ENCODE measurements at places on chromosomes 7 and 10.

- no peak for DNase-seq
Measured at GRCh38 chr10:44384601-44385025, 284 bp downstream of the CXCL12 start.

GRCh38 chr10:63217120-63217605 is 84.0 kb downstream of the NRBF2 start:
- peak; percentile 75 for DNase-seq

DNA sequence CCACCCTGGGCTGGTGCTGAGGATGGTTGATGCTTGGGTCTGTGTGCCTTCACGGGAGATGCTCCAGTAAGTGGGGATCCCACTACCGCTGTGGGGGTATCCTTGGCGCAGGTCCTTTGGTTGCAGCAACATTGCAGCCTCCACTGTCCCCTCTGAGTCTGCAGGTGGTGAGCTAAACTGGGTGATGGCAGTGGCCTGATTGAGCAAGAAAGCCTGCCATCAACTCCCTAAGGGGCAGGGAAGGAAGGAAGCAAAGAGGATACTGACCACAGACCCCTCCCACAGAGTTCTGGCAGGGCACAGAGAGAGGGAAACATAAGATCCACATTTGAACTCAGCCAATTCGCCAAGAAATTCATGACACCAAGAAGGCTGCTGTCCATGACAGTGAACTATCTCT is 43.2 kb downstream of the MYO1G start:
- DNase-seq, result no peak

DNA sequence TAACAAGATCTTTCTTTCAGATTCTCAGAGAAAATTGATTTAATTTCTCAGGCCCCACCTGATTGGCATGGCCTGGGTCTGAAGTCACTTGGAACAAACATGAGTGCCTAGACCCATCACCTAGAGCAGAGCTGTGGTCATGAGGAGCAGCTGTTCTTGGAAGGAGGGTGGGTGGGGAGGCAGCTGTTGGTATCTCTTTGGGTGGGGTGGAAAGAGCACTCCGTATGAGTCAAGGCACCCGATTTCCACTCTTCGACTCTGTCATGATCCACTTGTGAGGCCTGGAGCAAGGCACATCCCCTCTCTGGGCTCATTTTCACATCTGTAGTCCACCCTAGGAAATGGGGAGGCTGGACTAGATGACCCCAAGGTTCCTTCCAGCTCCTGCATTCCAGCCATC is 156.7 kb downstream of the C10orf105 start:
- DNase-seq, result no peak

DNA sequence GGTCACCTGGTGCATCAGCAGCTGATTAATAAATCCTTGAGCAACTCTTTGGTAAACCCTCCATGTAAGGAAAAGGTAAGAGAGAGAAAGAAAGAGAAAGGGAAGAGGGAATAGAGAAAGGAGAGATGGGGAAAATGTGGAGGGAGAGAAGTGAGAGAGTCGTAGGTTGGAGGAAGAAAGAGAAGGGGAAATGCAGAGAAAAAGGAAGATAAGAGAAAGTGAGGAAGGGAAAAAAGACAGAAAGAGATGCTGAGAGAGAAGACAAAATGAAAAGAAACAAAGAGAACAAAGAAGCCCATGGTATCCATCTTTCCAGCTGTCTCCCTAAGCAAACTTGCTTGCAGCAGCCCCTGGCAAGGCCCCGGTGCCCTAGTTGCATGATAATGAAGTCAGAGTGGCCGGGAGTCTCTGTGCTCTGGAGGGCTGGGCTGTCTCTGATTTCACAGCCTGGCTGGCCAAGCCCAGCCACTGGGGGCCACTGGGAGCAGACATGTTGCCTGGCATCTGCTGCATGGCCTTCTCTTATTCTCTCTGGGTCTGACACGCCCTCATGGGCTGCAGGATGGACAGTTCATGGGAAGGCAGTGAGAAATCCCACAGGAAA is 48.4 kb downstream of the PRR15 start:
- DNase-seq, result no peak

- DNase-seq, result no peak
Measured at GRCh38 chr10:121195524-121195910, 344.4 kb downstream of the WDR11 start.

- peak; percentile 77 for DNase-seq
Measured at GRCh38 chr10:133307776-133308420, 774 bp downstream of the TUBGCP2 start.

- DNase-seq, result no peak
Measured at GRCh38 chr10:105872665-105873064, 1231.6 kb downstream of the SORCS3 start.

- DNase-seq, result peak; percentile 99
Measured at GRCh38 chr10:122494833-122495232, 33.5 kb downstream of the HTRA1 start.

GRCh38 chr10:124447751-124448466 is 1.9 kb downstream of the NKX1-2 start:
- DNase-seq, result no peak

GRCh38 chr7:20513897-20514296 is 101.6 kb upstream of the ABCB5 start:
- DNase-seq, result no peak

GRCh38 chr7:83861876-83862275 is 212.9 kb upstream of the SEMA3E start:
- DNase-seq, result no peak

- DNase-seq, result no peak
Measured at GRCh38 chr7:70935854-70936253, 196.1 kb upstream of the GALNT17 start.

GRCh38 chr10:105647354-105647753 is 1006.3 kb downstream of the SORCS3 start:
- no peak for DNase-seq

DNA sequence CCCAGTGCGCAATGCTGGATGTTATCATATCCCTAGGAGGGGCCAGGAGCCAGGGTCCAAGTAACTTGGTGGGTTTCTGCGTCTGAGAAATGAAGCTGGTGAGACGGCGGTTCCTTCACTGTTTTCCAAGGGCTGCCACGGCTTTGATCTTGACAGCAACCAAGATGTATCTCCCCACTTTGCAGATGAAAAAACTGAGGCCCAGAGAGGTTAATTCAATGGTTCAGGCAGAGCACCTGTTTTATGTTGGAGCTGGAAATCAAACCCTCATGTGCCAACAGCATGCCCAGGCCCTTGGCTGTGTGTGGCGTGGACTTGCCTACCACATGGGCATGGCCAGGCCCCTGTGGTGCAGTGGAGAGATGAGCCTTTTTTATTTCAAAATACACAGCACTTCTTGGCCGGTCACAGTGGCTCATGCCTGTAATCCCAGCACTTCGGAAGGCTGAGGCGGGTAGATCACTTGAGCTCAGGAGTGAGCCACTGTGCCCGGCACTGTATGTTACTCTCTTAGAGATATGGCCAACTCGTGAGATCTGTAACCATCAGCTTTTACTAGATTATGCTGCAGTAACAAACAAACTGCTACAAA is 225.2 kb upstream of the SH2B2 start:
- no peak for DNase-seq

- no peak for DNase-seq
Measured at GRCh38 chr10:31749301-31749700, 179.3 kb downstream of the ARHGAP12 start.

DNA sequence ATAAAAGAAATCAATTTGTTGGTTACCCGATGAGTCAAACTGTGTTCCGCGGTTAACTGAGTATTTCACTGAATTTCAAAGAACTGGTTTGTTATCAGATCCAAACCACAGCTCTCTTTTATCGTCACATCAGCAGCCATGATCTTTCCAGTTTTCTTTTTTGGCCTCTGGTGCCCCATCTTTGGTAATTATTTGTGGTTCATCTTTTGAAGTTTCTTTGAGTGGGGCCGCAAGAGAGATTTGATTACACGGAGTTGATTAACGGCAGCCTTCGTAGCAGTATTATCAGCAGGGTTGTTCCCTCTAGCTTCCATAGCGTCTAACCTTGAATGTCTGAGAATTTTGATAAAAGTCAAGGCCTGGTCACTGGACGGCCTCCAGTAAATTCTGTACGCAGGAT is 154.9 kb upstream of the TNRC18 start:
- DNase-seq, result no peak

GRCh38 chr7:40722242-40722641 is 587.4 kb downstream of the SUGCT start:
- DNase-seq, result no peak

DNA sequence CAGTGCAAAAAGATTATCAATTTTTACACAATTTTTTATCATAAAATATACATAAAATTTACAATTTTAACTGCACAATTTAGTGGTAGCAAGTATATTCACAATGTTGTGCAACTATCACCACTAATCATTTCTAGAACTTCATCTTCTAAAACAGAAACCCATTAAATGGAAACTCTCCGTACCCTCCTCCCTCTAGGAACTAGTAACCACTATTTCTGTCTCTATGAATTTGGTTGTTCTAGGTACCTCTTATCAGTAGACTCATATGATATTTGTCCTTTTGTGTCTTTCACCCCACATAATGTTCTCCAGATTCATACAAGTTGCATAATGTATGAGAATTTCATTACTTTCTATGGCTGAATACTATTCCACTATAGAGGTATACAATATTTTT is 73.5 kb downstream of the HERC4 start:
- DNase-seq, result no peak

- DNase-seq, result no peak
Measured at GRCh38 chr7:54392935-54393334, 149.2 kb upstream of the VSTM2A start.

DNA sequence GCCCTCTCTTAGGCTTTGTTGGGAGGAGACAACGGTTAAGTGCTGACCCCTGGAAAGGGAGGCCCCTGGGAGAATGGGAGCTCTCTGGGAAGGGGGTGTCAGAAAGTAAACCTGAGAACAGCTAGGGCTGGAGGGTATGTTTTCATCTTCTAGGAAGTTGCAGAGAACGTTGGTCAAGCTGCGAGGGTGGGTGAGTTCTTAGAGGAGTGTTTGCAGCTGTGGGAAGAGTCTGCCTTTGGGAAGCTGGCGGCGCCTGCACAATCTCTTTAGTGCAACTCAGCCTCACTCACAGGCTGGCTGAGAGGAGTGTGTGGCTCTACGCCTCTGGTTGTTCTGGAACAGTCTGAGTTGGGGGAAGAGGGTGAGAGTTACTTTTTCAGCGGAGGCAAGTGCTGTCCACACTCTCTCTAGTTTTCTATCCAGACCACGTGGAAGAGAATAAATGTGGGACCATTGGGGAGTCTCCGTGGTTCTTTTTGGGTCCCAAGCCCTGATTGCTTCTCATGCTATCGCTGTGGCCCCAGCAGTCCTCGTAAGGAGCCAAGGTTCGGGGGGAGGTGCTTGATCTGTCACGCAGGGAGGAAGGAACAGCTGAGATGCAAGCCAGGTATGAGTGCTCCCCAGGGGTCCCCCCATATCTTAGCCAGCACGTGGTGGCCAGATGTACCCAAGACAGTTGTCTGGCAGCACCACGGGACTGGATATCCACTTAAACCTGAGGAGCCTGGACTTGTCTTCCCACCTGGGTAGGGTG is 237.2 kb downstream of the BUB3 start:
- DNase-seq, result no peak

DNA sequence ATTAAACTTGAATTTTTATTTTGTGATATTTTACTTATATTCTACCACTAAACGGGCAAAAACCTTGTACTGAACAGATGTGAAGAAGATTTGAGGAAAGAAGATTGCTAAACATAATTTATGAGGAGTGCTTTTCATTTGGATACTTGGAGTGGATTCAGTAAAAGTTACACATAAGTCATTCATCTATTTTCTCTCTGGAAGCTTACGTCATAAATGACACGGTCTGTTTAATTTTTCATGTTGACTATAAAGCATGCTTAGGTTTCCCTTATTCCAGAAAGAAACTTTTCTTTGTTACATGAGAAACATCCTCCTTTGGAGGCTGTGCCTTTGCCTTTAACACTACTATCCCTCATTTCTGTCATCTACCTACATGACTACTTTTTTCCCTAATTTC is 53.9 kb downstream of the TFEC start:
- DNase-seq, result no peak

GRCh38 chr7:1532456-1533254 is 2.2 kb downstream of the MAFK start:
- peak; percentile 97 for DNase-seq

GRCh38 chr10:107899075-107899474 is 734.6 kb upstream of the SORCS1 start:
- DNase-seq, result no peak

GRCh38 chr7:128839751-128840177 is 9.6 kb downstream of the FLNC start:
- no peak for DNase-seq

DNA sequence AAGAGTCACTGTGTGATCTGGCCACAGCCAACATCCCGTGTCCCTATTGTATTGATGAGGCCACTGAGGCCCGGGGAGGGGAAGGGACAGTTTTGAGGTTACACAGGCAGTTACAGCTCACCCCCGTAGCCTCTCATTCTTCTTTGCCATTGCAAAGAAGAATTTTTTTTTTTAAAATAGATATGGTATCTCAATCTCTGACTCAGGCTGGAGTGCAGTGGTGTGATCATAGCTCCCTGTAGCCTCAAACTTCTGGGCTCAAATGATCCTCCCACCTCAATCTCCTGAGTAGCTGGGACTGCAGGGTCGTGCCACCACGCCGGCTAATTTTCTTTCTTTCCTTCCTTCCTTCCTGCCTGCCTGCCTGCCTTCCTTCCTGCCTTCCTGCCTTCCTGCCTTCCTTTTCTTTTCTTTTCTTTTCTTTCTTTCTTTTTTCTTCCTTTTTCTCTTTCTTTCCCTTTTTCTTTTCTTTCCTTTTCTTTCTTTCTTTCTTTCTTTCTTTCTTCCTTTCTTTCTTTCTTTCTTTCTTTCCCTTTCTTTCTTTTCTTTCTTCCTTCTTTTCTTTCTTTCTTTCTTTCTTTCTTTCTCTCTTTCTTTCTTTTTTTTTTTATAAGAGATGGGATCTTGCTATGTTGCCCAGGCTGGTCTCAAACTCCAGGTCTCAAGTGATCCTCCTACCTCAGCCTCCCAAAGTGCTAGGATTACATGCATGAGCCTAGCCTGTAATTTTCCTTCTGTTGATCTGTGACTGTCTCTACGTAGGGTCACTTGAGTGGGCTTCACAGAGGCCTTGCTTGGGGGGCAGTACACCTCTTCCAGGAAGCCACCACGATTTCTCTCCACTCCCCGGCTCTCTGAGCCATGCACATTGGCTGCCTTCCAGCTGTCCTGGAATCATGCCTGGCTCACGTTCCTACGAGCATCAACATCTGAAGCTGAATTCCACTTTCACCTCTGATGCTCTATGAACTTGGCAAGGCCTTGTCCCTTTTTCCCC is 31.3 kb downstream of the TMEM270 start:
- no peak for DNase-seq

- no peak for DNase-seq
Measured at GRCh38 chr10:78559661-78560340, 509.0 kb upstream of the ZMIZ1 start.

DNA sequence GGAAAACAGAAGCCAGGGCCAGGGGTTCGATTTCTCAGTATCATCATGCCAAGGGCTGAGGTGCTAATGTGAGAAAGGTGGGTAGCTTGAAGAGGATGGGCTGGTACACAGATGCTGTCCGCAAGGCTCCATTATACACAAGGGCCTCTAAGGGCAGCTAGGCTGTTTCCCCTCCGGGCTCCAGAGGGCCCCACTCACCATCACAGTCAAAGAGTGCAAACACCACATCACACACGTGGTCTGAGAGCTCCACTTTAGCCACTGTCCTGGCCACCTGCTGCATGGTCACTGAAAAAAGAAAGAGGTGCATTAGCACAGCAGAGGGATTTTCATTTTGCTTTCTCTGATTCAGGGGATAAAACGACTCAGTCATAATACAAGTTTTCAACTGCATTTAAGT is 20.9 kb upstream of the DNAJB12 start:
- peak; percentile 26 for DNase-seq
